ENCODE measurements at places on chromosomes 7 and 10.

- DNase-seq = no peak
Measured at GRCh38 chr7:155544485-155544884, 1.9 kb downstream of the CNPY1 start.

- DNase-seq = no peak
Measured at GRCh38 chr10:73366381-73367298, 8.0 kb upstream of the CFAP70 start.

DNA sequence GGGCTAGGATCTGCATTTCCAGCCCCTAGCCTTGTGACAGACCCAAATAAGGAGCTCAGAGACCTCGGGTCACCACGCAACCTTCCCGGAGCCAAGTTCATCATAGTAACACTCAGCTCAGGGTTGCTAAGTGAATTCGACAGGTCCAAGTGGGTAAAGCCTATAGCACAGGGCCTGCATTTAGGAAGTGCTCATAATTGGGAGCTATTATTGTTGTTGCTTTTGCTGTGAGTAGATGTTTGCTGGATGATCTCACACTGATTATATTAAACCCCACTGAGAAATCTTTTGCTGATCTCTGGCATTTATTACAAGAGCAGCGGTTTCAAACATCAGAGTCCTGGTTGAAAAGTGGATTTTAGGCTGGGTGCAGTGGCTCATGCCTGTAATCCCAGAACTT is 20.3 kb upstream of the SAR1A start:
- DNase-seq = no peak

- no peak for DNase-seq
Measured at GRCh38 chr10:50577010-50577409, 46.7 kb downstream of the SGMS1 start.

- DNase-seq = no peak
Measured at GRCh38 chr7:39621261-39621660, 2.1 kb upstream of the RALA start.

- DNase-seq = no peak
Measured at GRCh38 chr7:27119412-27119911, 11.1 kb downstream of the HOXA4 start.

DNA sequence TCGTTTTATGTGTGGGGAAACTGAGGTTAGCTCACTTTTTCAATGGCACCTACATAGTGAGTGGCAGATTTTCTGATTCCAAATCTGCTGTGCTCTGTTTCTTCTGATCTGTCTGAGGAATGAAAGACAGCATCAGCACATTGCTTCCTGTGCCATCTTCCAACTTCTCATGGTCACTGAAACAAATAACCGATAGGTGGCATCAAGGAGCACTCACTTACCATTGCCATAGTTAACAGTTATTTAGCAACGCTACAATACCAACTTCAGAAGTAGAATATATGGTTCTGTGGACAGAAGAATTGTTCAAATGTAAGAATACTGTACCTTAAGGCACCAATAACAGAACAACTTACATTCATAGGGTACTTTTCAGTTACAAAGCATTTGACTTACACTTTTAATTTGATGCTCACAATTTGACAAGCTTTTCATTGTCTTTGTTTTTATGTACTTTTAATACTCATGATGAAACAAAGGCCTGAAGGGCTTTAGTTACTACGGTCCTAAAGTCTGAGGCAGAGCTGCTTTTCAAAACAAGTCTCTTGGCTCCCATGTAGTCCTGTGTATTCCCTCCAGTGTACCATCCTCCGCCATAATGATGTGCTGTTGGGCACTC is 228.9 kb upstream of the TCF7L2 start:
- peak; percentile 55 for DNase-seq

- no peak for DNase-seq
Measured at GRCh38 chr10:91163869-91164474, 56.5 kb upstream of the PCGF5 start.

DNA sequence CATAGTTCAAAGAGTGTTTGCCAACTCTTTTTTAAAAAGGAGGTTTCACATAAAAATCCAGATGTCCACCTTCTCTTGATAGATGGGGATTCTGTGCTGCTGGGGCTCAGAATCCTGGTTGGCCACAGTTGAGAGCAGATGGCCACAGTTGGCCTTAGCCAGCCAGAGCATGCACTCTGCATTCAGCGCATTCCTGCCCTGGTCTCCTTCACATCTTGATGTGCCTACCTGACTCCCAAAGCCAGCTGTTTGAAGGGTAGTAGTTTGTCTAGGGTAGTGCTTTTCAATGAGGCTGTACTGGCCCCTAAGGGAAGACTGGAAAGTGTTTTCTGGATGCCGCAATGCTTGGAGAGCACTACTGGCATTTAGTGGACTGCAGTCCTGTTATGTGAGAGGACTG is 208.1 kb upstream of the HDAC9 start:
- DNase-seq = no peak

GRCh38 chr7:108128514-108128913 is 1.6 kb downstream of the LAMB4 start:
- DNase-seq = no peak

DNA sequence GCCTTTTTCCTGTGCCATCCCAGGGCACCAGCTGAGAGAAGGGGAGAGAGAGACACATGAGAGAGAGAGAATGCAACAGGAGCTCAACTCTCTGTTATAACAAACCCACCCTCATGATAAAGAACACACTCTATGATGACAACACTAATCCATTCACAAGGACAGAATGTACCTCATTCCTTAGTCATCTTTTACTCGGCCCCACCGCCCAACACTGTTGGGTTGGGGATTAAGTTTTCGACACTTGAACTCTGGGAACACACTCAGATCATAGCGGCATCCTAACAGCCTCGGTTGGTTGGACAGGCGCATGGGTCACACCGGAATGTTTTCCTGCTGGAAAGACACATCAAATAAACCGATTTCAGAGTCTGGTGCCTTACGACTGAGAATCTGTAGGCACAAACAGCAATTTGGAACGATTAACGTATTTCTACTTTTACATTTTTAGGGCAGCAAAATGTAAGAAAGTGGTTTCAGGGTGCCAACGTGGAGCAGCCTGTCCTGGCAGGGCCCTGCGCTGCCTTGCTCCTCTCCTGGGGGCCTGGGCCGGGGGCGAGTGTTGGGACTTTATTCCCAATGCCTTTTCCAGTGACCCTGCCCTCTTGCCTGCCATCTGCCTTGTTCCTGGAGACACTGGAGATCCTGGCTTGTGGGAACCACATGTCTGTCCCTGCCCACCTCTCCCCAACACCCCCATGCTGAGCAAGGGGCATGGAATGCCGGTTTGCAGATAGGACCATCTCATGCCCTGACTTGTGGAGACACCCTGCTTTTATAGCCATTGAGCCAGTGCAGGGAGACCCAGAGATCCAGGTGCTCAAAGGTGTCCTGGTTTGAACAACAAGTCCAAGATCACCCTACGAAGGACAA is 287.0 kb downstream of the TCERG1L start:
- no peak for DNase-seq

DNA sequence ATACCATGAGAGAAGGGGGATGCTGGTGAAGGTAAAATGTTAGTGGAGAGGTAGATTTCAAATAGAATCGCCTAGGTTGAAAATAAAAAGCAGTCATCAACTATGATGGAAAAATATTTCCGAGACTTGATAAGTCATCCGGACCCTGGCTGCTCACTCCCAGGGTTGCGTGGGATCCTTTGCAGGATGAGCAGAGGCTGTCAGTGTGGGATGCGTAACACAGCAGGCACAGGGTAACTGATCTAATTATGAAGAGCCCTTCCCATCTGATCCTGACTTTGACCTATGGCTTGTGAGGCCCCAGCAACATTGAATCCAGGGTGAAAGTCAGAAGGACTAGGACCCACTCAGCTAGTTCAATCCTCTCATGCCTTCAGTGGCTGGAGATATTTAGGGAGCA is 236.9 kb downstream of the DPP6 start:
- no peak for DNase-seq

- no peak for DNase-seq
Measured at GRCh38 chr10:76270464-76270863, 839.0 kb downstream of the LRMDA start.

DNA sequence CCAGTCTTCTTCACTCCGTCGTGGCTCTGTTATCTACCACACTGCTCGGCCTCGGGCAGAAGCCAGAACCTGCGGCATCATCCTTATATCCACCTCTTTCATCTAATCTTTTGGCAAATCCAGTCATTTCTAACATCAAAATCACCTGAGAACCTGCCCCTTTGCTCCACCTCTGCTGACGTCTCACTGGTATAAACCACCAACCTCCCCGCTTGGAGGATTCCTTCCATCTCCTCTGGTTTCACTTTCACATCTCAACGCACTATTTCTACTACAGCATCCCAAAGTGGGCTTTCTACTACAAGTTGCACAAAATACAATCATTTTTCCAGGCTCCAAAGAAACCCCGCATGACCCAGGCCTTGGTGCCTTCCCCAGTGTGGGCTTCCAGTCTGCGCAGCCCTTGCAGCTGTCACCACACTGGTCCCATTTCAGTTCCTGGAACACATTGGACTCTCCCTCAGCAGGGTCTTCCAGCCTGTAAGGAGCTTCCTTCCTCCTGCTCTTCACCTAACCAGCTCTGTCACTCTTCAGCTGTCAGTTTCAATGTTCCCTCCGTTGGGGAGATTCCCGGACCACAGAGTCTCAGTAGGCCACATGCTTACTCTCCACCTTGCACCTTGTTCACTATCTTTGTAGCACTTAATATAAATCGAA is 85.0 kb downstream of the PRKCQ start:
- DNase-seq = peak; percentile 59

- DNase-seq = peak; percentile 47
Measured at GRCh38 chr10:34721208-34721840, 93.8 kb downstream of the PARD3 start.

DNA sequence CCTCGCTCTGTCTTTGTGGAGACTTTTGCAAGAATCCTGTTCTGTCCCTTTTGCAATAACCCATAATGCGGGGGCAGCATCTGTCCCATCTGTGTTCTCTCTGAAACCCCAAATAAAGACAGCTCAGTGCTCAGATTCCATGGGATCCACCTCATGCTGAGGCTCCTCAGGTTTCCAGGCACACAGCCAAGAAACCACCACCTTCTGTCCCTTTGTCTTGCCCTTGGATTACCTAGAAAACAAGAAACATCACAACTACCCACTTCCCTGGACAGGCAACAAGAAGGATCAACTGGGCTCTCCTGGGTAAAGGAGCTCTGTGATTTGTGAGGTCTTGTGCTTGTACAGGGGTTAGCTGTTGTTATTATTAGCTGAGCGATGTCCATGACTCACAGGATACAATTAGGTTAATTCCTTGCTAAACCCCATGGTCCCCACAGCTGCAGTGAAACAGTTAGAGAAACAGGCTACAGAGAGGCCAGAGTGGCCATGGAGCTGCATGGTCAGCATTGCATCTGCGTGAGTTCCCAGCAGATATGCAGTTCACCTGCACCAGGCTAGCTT is 50.2 kb downstream of the CXCL12 start:
- no peak for DNase-seq

DNA sequence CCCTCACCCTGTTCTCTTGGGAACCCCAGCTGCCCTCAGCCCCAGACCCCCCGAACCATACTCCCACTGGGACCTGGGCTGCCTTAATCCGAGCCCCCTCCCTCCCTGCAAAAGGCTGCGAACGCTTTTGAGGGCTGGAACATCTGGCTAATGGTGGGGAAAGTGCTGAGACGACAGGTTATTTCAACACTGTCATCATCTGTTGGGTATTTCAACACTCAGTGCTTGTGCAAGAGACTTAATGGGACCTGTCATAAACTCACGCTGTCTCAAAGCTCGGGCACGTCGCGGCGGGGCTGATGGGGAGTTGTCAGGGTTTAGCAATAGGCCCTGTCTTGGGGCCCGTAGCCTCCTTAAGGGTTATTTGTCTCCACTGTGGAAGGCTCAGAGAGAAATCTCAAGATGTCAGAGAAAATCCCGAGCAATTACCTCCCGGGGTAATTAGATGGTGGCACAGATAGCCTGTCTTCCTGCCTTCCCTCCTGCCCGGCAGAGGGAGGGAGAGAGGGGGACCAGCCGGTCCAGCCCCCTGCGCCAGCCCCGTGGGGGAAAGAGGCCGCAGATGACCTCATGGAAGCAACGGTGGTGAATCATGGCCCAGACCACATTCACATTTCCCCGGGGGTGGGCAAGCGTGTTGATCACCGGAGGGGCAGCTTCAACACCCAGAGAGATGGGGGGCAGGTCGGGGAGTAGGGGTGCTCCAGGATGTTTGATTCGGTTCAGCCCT is 88.7 kb upstream of the MYL10 start:
- DNase-seq = no peak

GRCh38 chr7:29975561-29975960 is 14.0 kb downstream of the SCRN1 start:
- DNase-seq = no peak

DNA sequence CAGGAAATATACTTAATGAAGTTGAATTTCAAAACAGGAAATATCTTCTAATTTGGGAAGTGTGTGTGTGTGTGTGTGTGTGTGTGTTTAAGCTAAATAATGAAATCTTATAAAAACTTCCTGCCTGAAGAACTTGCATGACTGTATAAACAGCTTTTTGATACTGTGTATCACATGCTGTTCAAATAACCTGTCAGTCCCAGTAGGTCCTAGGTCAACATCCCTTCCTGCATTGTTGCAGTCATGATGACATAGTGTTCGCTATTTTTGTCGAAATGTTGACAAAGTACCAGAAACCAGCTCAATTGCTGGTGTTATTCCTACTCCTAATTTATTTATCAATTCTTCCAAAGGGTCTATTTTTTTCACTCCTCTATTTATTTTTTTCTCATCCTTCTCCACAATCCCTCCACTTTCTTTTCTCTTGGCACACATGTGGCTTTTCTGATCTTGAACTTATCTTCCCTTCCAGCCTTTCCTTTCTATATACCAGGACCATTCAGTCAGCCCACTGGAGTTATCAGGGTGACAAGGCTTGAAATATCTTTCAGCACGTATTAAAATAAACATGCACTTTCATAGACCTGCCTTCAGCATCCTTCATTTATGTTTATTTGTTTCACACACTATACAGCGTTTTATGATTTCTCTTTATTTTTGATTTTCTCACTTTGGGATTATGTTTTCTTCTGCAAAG is 115.8 kb downstream of the PLXDC2 start:
- no peak for DNase-seq

DNA sequence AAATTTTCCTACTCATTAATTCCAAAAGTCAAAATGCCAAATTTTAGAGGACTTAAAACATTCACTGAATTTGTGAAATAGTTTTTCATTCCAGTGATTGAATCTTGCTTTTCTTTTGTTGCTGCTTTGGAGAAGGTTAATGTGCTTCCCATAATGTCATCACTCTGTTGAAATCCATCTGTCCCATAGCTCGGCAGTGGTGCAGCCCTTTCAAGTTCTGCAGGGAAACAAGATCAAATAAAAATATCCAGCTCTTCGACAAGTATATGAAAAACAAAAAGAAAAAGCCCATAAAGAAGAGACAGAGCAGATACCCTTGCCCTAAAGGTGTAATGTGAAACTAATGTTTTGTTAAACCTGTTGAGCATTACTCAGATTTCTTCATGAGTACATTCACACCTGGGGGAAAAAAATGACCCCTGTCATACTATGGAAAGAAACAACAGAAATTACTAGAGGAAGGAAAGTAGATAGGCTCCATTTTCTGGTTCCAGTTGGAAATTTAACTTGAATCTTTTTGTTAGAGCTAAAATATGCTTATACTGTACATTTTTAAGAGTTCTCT is 35.1 kb downstream of the AGR3 start:
- DNase-seq = no peak
